ENCODE measurements at places on chromosomes 16 and 17.

DNA sequence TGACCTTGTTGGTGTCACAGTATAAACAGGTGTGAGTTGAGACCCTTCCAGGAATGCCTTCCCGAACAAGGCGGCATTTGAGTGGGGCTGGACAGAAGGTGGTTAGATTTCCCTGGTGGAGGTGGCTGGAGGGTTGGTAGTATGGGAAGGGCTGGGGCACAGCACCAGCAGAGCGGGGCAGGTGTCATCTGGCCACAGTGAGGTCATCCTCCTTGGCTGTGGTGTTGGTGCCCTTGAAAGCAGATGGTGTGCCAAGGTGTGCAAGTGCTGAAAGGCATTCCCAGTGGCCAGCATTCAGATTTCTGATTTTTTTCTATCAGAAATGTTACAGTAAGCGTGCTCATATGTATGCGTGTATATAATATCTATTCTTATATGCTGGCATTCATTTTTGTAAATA lies 126.6 kb downstream of the LAT start:
- DNase-seq: no peak

DNA sequence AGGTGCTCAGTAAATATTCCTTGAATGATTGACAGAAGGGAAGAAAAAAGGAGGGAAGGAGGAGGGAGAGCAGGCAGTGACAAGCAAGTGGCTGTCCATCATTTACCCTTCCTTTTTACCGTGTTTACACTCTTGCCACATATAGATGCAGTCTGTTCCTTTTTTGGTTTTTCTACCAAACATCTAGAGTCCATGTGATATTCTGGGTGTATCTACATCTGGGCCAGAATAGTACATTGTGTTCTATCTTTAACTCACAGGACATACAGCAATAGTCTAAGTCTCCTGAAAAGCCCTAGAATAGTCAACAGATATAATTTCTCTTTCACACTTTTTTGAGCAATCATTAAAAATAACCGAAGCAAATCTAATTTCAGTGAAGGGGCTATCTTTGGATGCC lies 33.5 kb downstream of the KCNJ2 start:
- no peak for DNase-seq

DNA sequence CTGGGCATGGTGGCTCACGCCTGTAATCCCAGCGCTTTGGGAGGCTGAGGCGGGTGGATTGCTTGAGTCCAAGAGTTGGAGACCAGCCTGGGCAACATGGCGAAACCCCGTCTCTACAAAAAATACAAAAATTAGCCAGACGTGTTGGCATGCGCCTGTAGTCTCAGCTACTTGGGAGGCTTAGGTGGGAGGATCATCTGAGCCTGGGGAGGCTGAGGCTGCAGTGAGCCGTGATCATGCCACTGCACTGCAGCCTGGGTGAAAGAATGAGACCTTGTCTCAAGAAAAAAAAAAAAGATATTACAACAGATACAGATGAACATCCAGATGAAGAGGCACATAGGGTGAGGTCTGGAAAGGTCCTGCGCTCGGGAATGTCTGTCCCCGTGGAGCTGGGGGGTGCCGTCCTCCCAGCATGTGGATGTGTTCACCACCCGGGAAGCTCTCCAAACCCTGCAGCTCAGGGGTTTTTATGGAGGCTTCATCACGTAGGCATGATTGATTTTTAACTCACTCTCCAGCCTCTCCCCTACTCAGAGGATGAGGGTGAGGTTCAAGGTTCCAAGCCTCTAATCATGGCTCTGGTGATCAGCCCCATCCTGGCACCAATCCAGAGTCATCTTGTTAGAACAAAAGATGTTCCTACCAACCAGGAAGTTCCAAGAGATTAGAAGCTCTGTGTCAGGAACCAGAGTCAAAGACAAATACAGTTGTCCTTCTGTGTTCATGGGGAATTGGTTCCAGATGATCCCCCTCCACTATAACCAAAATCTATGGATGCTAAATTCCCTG lies 85.0 kb upstream of the DNAJA2 start:
- DNase-seq: peak; percentile 15

DNA sequence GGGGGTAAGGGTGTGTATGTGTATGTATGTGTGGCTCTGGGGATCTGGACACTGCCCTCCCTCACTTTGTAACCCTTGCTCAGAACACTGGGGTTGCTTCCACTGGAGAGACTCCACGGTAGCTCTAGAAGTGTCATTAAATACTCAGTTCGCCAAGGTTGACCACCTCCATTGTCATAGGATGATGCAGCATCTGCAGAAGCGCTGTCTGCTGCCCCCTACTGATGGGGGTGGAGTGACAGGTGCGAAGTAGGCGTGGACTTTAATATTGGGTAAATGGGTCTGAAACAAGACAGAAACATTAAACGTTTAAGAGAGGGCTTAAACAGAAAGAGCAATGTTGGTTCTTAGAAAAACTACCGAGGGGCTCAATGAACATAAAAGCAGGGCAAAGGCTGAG lies 35.5 kb upstream of the STAC2 start:
- no peak for DNase-seq

DNA sequence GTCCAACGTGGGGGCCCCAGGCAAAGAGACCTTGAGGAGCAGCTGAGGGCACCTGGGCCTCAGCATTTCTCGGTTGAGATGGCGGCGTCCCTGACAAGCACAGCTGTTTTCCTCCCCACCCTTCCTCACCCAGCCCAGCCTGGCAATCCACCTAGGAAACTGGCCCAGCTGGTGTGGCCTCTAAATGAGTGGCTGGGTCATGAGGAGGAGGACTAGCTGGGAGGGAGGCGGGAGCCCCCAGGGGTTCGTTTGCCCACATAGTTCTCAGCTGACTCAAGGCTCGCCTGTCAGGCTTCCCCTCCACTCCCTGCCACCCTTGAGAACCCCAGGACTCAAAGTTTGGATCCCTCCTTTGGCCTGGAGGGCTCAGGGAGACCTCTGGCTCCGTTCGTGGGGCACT lies 5.9 kb downstream of the RNF222 start:
- DNase-seq: no peak

- DNase-seq: no peak
Measured at GRCh38 chr17:80071116-80071841, 30.1 kb upstream of the GAA start.

GRCh38 chr17:50050431-50051032 lies 5.4 kb upstream of the ITGA3 start:
- no peak for DNase-seq

Data from NCI-H1105 (cell line).